Right ventricle myocardium inferior (tissue), 1 donor: ENCODE measurements at places on chromosomes 7 and 10.
A peak's percentile ranks its signal among the peaks of the same experiment; 100 is the strongest.

GRCh38 chr10:68023292-68023691 lies 51.8 kb downstream of the HERC4 start:
- DNase-seq = no peak

GRCh38 chr7:157267516-157267915 lies 69.3 kb upstream of the DNAJB6 start:
- DNase-seq = no peak

DNA sequence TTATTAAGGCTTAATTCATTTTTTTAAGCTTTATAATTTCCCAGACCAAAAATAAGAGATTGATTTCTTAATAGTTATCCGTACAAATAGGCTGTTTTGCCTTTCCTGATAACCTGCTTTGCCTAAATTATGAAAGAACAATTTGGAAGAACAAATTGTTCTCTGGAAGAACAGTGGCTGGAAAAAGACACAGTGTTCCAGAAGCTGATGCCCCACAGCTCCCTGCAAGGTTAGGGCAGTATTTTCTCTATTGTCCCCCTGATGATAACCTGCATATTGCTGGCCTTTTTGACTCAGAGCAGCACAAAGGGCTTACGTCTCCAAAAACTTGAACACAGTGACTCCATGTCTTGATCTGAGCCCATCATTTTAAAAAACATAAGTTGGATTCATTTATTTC lies 151.5 kb downstream of the CSTF2T start:
- DNase-seq = no peak

DNA sequence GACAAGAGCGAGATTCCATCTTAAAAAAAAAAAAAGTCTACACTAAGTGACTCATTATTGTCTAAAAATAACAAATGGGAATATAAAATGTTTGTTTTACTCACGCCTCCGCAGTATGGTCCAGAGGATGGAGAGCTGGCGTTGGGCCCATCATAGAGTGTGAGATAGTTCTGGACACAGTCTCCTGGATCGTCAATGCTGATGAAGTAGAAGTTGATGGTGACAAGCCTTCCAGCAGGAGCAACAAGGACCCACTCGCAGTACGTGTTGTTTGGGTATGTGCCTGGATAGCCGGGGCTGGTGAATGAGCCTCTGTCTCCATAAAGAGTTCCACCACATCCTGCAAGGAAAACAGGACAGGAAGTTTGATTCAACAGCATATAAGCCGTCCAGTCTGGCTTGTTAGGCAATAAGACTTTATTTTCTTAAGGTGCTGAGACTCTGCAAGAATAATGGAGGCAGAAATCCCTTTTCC lies 11.5 kb upstream of the RSU1 start:
- DNase-seq = no peak

DNA sequence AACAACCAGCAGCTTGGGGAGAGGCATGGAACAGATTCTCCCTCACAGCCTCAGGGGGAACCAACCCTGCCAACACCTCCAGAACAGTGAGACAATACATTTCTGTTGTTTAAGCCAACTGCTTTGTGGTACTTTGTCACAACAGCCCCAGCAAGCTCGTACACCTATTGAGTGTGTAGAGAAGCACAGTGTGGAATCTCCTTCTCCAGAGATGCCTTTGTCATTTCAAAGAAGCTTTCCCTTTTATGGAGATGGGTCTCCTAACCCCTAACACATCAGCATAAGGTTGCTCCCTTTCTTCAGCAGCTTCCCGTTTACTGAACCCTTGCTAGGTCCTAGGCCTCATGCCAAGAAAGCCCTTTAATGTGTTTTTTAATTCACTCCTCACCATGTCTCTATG lies 60.7 kb upstream of the AGK start:
- no peak for DNase-seq

GRCh38 chr7:157500171-157500960 lies 163.6 kb downstream of the DNAJB6 start:
- no peak for DNase-seq

DNA sequence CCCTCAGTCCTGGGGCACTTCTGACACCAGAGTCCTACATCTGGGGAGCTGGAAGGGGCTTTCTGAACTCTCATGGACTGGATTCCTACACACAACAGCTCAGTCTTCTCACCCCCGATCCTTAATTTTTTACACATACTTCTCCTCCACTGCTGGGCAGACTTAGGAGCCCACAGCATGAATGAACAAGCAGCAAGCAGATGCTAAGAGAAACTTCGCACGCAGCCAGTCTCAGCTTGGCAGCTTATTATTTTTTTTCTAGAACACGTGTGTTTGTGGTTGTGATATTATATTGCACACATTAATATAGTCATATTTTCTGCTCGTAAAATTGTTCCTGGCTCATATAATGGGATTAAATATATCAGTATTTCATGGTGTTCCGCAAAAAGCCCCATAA lies 50.9 kb upstream of the LOXL4 start:
- DNase-seq = no peak

GRCh38 chr7:100655908-100656674 lies at the start of gene ACTL6B:
TSS of gene ACTL6B (minus strand) at chr7:100656448. CDS start at chr7:100656354, 94 bp downstream.
- DNase-seq = peak; percentile 75

GRCh38 chr10:124874-125273 lies 10.4 kb upstream of the ZMYND11 start:
- no peak for DNase-seq
